ENCODE measurements at places on chromosomes 6 and 20. TPM values are rescaled to one million over a fixed set of nuclear protein-coding genes. Genes with fewer than 3 reads are reported as not detected.

Gene KHDRBS2
- total RNA-seq, result not detected

Gene CFAP206
- total RNA-seq, result 0.37 TPM

Gene CLIC5
- total RNA-seq, result not detected

Gene C20orf144
- 0.11 TPM for total RNA-seq

Gene SSTR4
- total RNA-seq, result not detected

Gene ESR1
- 8.2 TPM for total RNA-seq

Gene ASIP
- not detected for total RNA-seq

Gene ANGPT4
- total RNA-seq, result not detected

Gene PRDM1
- 3.4 TPM for total RNA-seq

Gene TXLNB
- total RNA-seq, result 0.37 TPM

Gene HUS1B
- 1.4 TPM for total RNA-seq

Gene PTCRA
- total RNA-seq, result not detected

Gene BFSP1
- 1.5 TPM for total RNA-seq

Gene MUC22
- total RNA-seq, result not detected

Gene C6orf58
- total RNA-seq, result not detected

Gene KCNQ2
- total RNA-seq, result not detected

Gene EDN1
- total RNA-seq, result 1.3 TPM

Gene RBM24
- 7.0 TPM for total RNA-seq

Gene DACT2
- total RNA-seq, result not detected

Gene VSX1
- total RNA-seq, result not detected

Gene BPIFB2
- not detected for total RNA-seq

Gene COL9A1
- total RNA-seq, result not detected

All from uterine smooth muscle cell (primary cell).